ENCODE measurements at places on chromosomes 1 and 21.

DNA sequence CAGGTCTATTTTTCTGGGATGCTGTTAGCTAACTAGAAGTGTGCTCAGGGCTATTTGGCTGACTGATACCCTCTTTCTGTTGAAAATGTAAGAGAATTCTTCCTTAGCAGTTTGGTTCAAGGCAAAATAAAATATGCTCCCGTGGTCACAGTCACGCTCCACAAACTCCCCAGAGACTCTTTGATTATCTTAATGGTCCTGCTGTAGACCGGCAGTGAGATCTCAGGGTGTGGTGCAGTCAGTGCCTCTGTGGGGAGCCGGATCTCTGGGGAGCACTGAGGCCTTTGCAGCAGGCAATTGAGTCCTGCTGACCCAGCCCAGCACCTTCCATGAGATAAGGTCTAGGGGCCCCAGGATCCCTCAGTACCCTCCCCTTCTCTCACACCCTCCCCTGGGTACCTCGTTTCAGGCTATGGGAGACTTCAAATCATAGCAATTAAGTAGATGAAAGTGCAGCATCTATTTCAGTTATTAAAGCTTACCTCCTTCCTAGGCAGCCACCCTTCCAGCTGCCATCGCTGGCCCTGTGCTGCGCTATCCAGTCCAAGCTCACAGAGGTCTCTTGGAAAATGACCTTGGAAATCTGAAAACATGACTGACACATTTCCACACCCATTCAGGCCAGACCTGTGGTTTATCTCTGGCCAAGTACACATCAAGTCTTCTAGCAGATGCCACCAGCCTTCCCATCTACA lies 98.1 kb downstream of the SEC16B start:
- DNase-seq: peak; percentile 33

- DNase-seq: no peak
Observed at GRCh38 chr1:119083980-119084379, 56.5 kb downstream of the WARS2 start.

DNA sequence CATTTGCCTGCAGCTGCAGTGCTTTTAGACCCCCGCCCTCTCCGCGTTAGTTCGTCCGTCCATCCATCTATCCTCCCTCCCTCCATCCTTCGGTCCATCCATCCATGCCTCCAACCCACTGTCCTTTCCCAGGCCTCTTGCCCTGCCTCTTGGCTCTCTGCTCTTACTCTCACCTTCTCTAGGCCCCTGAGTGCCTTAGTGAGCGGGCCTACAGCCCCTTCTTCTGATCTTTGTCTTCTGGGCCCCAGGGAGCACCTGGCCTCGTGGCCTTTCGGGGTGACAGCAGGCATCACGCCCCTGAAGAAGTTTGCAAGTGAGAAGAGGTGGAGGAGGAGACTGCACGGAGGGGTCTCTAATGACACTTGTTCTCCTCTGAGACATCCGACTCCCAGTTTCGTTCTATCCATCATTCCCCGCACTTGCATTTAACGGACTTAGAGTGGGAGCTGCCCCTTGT lies 842 bp downstream of the ATXN7L2 start:
- DNase-seq: no peak

GRCh38 chr1:234123867-234124266 lies 219.4 kb downstream of the SLC35F3 start:
- DNase-seq: no peak

DNA sequence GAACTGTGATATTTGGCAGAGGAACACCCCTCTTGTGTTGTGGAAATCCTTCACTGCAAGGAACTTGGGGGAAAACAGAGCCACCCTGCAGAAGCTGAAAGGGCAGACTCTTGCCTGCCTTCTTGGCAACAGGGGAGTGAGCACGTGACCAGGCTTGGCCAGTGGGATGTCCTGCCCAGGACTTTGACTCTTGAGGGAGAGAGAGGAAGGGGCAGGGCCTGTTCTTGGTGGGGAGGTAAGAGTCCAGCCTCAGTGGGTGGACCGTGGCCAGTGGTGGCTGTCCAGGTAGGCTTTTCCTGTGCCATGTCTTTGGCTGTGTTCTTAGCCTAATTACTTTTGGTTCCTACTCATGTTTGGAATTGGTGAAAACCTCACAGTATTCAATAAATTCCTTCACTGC lies 8.6 kb upstream of the AK2 start:
- DNase-seq: no peak

DNA sequence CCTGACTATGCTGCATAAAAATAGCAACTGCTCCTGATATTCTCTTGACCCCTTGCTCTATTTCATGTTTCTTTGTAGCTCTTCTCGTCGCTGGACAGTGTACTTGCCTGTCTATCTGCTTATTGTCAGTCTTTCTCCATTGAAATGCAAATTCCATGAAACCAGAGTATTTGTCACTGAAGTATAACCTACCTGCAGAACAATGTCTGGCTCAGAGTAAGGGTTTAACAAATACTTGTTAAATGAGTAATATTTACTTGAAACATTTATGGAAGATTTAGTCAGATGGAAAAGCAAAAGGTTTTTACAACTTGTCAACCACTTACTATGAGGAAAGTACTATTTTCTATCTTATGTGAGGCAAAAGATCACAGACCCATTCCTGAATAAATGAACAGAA lies 19.9 kb upstream of the ERICH3 start:
- DNase-seq: no peak

- DNase-seq: peak; percentile 63
Observed at GRCh38 chr1:41239988-41240610, 2.0 kb downstream of the SCMH1 start.

DNA sequence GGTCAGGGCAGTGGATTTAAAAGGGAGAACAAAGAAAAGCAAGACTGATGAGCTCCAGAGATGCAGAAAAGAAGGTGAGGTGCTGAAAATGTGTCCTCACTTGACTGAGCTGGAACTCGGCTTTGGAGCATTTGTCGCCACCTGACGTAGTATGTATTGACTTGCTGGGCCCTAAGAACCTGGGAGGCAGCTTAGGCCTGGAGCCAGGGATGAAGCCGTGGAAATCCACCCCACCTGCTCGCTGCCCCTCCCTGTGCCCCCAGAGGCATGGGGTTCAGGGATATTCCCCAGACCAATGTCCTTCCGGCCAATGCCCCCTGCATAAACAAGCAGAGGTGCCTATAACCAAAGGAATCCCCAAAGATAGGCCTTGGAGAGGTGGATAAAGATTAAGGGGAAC lies 14.3 kb downstream of the MRAP start:
- no peak for DNase-seq

- peak; percentile 58 for DNase-seq
Observed at GRCh38 chr1:161258439-161259344, at the start of gene PCP4L1. TSS of gene PCP4L1 (plus strand) at chr1:161258745. CDS start at chr1:161258975, 230 bp downstream.

DNA sequence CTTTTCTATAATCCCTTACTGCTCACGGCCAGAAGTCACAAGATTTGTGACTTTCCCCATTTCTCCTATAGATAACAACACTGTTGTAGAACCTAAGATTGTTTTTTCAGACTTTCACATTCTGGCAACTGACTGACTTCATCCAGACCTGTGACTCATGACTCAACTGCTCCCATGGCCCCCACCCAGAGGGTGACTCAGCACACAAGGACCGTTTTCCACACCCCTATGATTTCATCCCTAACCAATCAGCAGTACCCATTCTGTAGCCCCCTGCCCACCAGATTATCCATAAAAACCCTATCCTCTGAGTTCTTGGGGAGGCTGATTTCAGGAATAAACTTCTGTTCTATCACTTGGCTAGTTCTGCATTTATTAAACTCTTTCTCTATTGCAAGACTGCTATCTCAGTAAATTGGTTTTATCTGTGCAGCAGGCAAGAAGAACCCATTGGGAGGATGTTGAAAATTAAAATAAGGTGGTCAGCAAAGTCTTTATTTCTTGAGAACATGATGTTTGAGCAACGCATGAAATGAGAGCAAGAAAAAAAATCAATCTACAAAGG lies 79.7 kb downstream of the NGF start:
- peak; percentile 90 for DNase-seq

- DNase-seq: no peak
Observed at GRCh38 chr1:217626321-217626720, 4.6 kb downstream of the GPATCH2 start.

DNA sequence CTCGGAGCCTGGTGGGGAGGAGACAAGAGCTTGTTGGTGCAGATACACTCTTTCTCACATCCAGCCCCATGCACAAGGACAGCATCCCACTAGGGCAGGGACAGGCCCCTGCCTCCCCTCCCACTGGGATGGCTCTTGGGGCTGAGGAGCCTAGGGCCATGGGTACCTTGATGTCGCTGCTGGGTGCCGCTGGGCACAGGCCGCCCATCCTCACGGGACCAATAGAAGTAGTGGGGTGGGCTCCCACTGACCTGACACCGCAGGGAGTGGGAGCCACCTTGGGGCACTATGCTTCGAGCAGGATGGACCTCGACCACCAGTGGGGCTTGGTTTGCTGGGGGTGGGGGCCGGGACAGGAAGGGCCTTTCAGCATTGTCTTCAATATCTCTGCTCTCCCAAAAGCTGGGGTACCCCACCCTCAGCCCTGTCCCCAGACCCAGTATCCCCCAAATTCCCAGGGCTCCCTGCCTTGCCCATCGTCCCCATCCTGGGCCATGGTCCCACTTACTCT lies 47.7 kb downstream of the LDLRAD2 start:
- DNase-seq: no peak
